Breast epithelium (tissue), 4 donors: ENCODE measurements at places on chromosomes 1 and 21.

DNA sequence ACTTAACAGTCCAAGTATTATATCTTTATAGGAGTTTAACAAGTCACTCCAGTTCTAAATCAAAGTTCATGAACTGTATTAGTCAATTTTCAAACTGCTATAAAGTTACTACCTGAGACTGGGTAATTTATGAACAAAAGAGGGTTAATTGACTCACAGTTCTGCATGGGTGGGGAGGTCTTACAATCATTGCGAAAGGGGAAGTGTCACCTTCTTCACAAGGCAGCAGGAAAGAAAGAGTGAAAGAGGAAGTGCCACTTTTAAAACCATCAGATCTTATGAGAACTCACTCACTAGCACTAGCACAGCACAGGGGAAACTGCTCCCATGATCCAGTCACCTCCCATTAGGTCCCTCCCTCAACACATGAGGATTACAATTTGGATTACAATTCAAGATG is 70.0 kb downstream of the CLCA4 start:
- no peaks in the 10 kb centered on the region for H3K4me1 ChIP-seq
- no peaks in the 10 kb centered on the region for H3K27me3 ChIP-seq
- no peaks in the 10 kb centered on the region for H3K36me3 ChIP-seq
- no peak for DNase-seq
- H3K4me3 ChIP-seq: no peak overlapping the region

DNA sequence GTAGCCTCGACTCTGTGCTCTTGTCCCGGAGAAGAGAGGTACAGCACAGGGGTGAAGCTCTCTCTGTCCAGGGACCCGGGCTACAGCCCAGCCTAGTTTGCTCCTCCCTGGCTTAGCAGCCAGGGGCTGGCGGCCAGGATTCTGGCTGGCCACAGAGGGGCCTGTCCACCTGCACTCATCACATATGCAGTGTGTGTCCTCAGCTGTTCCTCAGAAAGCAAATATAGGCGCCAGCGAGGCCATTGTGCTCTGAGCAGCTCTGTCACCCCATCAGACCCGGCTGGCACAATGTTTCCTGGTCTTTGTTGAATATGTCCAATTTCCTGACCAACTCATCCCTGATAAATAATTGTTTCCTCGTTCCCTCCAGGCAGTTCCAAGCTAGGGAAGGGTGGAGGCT is 28.5 kb downstream of the KCND3 start:
- no peak overlapping the region for H3K4me3 ChIP-seq
- DNase-seq: no peak
- no peaks in the 10 kb centered on the region for H3K27me3 ChIP-seq
- H3K27ac ChIP-seq: no peak overlapping the region

DNA sequence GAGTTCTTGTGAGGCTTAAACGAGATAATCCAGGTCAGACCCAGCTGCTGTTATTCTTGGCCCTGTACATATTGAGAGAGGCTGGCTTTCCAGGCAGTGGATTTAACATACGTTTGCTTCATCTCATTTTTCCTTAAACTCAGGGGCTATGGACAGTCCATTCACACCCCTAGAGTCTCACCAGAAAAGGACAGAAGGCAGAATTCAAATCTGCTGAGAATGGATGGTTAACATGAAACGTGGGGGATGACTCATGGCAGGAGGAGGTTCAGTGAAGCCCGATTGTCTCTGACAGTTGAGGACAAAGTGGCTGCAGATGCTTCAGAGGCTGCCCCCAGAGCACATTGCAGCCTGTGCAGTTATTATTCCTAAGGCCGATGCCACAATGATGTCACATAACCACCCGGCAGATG is 39.5 kb downstream of the TGFB2 start:
- no peak overlapping the region for H3K4me3 ChIP-seq
- peaks cover 4% of the 10 kb centered on the region for H3K4me1 ChIP-seq
- no peak for DNase-seq
- H3K27me3 ChIP-seq: no peaks in the 10 kb centered on the region
- no peak overlapping the region for H3K27ac ChIP-seq

DNA sequence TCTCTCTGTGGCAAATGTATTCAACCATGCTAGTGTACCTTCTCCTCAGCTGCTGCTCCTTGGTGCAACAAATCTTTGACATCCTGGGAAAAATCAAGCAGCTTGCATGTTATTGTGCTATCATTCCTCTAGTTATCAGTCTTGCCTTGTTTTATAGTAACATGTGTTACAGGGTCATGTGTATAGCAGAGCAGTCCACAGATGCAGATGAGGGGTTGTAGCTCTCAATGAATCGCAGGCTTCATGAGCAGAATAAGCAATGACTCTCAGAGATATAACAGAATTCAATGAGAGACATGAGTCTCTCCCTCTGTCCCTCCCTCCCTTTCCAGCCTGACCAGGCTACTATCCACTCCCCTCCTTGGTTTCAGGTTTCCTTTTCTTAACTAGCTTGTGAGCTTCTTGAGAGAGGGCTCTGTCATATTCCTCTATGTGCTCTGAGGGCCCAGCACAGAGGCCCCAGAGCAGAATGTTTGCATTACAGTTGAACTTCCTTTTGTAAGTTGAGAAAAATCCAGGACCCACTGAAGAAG is 15.1 kb upstream of the JUN start:
- H3K4me1 ChIP-seq: no peaks in the 10 kb centered on the region
- no peak overlapping the region for H3K4me3 ChIP-seq
- no peak for DNase-seq
- no peak overlapping the region for H3K27ac ChIP-seq

- no peaks in the 10 kb centered on the region for H3K27me3 ChIP-seq
- H3K4me3 ChIP-seq: no peak overlapping the region
- peaks cover 2% of the 10 kb centered on the region for H3K4me1 ChIP-seq
These were observed 22.3 kb upstream of the SARS1 start for GRCh38 chr1:109191377-109191776.

DNA sequence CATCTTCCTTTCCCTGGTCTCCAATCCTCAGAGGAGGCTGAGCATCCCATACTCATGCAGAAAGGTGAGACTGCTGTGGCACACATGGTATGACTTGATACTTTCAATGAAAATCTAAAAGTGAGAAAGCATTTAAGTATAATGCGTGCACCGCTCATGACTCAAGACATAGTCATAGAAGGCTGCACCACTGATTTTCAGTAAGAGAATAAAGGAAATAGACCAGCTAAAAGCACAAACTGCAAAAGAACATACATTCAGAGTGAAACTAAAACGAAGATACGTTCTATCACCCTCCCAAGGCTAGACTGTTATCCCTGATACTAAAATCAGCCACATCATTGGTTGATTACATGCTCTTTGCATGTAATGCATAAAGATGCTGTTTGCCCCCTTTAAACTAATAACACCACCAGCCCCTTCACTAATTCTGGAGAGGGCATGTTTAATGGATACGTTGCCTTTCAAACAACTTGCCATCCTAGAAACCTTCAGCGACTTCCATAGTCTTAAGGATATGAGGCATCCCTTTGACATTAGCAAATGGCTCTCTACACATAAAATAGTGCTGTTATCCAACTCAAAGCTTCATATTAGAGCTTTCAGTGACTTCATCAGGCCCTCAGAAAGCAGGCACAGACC is 2.1 kb downstream of the PLD5 start:
- H3K27ac ChIP-seq: no peak overlapping the region
- no peak overlapping the region for H3K4me3 ChIP-seq
- no peak for DNase-seq
- peaks cover 9% of the 10 kb centered on the region for H3K4me1 ChIP-seq

DNA sequence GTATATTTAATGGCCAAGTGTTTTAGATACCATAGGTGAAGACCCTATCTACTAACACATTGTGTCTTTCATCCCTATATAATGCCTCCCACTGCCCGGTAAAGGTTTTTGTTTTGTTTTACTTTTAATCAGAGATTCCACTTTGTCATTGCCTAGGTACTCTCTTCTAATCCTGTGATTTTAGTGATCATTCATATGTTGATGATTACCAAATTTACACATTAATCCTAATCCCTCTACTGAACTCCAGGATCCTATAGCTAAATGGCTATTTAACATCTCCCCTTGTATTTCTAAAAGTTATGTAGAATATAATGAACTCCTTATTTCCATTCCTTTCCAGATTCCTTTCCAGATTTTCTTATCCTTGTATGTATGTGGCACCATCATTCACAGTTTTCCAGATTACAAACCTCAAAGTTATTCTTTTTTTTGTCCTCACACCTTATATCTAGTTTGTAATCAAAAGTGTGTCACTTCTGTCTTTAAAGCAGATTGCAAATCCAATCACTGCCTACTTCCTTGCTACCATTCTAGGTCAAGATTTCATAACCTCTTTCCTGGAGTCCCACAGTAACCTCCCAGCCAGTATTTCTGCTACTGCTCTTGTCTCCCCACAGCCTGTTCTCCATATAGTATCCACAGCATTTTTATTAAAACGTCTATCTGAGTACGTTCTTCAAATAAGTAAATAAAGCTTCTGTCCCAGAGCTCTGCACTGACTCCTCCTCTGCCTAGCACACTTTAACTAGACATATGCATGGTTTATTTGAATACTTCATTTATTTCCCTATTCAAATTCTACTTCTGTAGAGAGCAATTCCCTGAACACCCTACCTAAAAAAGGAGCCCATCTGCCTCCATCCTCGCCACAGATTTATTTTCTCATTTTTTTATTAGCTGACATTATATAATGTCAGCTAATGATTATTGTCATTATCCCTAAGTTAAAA is 157.8 kb downstream of the KCNT2 start:
- H3K4me1 ChIP-seq: no peaks in the 10 kb centered on the region
- DNase-seq: no peak
- H3K27me3 ChIP-seq: no peaks in the 10 kb centered on the region
- H3K36me3 ChIP-seq: no peaks in the 10 kb centered on the region

DNA sequence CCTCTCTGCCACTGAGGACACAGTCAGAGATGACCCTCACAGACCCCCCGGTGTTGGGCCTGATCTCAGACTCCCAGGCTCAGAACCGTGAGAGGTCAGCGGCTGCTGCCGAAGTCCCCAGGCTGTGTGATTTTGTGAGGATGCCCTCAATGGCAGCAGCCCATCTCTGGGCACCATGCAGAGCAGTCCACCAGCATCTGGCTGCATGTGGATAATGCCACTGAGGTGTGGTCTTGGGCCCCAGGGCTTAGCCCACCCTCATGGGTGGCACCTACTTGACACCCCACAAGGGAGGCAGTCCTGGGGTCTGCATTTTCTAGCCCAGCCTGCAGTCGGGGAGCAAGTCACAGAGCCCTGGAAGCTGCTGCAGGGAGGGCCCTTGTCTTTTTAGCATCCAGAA is 5.5 kb upstream of the ACTRT2 start:
- H3K4me3 ChIP-seq: no peak overlapping the region
- H3K27ac ChIP-seq: no peak overlapping the region
- DNase-seq: peak; percentile 22

DNA sequence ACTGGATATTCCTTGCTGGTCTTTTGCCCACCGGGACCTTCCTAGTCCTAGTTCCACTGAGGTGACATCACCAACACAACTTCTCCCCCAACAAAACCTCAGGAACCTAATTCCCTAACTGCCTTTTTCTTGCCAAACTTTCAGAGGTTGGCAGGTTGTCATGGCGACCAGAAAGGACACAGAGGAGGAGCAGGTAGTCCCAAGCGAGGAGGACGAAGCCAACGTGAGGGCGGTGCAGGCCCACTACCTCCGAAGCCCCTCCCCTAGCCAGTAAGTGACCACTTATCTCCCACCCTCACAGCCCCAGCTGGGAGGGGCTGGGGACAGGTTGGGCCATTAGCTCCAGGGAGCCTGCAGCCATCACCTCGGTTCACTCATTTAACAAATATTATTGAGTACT is 815 bp downstream of the STYXL2 start:
- H3K27me3 ChIP-seq: no peaks in the 10 kb centered on the region
- DNase-seq: no peak
- no peak overlapping the region for H3K4me3 ChIP-seq
- no peaks in the 10 kb centered on the region for H3K36me3 ChIP-seq
- no peaks in the 10 kb centered on the region for H3K4me1 ChIP-seq

GRCh38 chr1:25669781-25670567 is 53.4 kb downstream of the MAN1C1 start:
- no peak overlapping the region for H3K4me3 ChIP-seq
- H3K36me3 ChIP-seq: no peaks in the 10 kb centered on the region
- H3K27me3 ChIP-seq: no peaks in the 10 kb centered on the region
- H3K4me1 ChIP-seq: no peaks in the 10 kb centered on the region
- no peak for DNase-seq

DNA sequence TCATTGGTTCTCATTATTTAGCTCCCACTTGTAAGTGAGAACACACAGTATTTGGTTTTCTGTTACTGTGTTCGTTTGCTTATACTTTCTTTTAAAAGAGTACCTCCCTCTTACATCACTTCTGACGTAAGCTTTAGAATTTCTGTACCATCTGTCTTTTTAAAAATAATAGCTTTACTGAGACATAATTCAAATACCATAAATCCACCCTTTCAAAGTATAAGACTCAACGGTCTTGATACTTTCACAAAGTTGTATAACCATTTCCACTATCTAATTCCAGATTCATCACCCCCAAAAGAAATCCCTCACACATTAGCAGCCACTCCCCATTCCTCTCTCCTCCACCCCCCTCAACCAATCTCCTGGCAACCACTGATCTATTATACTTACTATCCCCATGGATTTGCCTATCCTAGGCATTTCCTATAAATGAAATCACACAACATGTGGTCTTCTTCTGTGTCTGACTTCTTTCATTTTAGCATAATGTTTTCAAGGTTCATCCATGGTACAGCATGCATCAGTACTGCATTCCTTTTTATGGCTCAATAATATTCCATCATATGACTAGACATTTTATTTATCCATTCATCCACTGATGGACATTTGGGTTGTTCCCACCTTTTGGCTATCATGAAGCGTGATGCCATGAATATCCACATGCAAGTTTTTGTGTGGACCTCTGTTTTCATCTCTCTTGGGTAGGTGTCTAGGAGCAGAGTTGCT is 104.7 kb downstream of the HLCS start:
- no peaks in the 10 kb centered on the region for H3K27me3 ChIP-seq
- no peaks in the 10 kb centered on the region for H3K36me3 ChIP-seq
- H3K4me3 ChIP-seq: no peak overlapping the region

- no peaks in the 10 kb centered on the region for H3K27me3 ChIP-seq
- no peak for DNase-seq
- peak overlapping the region; percentile 33 for H3K4me3 ChIP-seq
- H3K36me3 ChIP-seq: no peaks in the 10 kb centered on the region
These were observed 12.0 kb upstream of the ADORA3 start for GRCh38 chr1:111515291-111516004.

DNA sequence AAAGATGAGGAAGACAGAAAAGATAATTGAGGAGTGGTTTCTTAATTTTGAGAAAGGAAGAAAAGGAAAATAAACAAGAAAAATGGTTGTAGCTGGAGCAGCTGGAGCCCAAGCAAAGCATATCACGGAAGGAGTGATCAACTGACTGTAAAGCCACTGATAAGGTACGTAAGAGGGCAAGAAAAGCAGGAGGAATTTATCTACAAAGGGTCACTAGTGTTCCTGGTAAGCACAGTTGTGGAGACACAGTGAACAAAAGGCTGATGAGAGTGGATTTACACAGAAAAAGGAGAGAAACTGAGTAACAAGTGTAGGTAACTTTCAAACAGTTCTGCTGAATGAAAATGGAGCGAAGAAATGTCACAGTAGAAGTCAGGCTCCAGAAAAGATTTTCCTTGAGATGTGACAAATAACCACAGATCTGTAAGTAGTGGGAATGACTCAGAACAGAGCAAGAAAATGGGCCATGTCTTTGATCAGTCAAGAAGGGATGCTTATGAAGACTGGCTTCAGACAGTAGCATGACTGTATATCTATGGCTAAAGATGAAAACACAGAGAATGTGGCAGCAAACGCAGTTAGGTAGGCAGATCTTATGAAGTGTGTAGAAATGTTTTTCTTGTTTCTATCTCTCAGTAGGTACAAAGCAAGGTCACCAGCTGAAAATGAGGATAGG is 45.6 kb upstream of the RBM34 start:
- H3K4me1 ChIP-seq: no peaks in the 10 kb centered on the region
- H3K27me3 ChIP-seq: no peaks in the 10 kb centered on the region
- H3K4me3 ChIP-seq: no peak overlapping the region
- no peak overlapping the region for H3K27ac ChIP-seq
- peaks cover 8% of the 10 kb centered on the region for H3K36me3 ChIP-seq
- no peak for DNase-seq
